Pancreas (tissue), 10 donors: ENCODE measurements at places on chromosomes 1 and 21. TPM values are rescaled to one million over a fixed set of nuclear protein-coding genes. Genes with fewer than 3 reads are reported as not detected.

DNA sequence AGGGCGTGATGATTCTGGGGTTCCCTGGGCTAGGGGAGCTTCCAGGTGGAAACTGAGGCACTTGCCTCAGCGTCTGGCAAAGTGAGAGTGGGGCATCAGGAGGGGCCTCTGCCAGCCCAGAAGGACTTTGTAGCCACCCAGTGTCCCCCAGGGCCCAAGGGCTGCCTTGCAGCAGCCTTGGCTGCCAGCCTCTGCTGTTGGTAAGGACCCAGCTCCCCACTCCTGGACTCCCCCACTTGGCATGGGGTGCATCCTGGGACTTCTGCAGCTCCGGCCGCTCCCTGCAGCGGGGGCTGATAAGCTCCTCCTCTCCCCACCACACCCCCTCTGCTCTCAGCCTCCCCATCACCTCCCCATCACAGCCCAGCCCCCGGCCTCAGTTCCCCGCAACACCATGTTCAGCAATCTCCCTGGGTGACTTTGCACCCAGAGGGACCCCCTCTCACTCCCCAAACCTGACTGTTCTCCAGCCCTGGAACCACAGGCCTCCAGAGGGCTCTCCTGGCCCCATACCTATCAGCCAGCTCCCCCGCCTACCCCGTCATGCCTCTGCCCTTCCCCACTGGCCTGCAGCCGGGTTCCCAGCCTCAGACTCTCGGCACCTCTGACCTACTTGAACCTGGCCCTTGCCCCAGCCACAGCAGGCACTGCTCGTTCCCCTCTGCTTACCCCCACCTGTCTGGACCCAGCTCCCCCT lies 113.0 kb downstream of the CRYAA start:
- no peak overlapping the region for H3K4me3 ChIP-seq
- H3K27me3 ChIP-seq: no peaks in the 10 kb centered on the region
- DNase-seq: no peak
- H3K36me3 ChIP-seq: no peaks in the 10 kb centered on the region
- no peaks in the 10 kb centered on the region for H3K4me1 ChIP-seq
- no peak overlapping the region for H3K27ac ChIP-seq

- no peaks in the 10 kb centered on the region for H3K27me3 ChIP-seq
- no peaks in the 10 kb centered on the region for H3K36me3 ChIP-seq
- H3K4me1 ChIP-seq: peaks cover 11% of the 10 kb centered on the region
Measured at GRCh38 chr1:116371752-116372151, 1.3 kb upstream of the ATP1A1 start.

DNA sequence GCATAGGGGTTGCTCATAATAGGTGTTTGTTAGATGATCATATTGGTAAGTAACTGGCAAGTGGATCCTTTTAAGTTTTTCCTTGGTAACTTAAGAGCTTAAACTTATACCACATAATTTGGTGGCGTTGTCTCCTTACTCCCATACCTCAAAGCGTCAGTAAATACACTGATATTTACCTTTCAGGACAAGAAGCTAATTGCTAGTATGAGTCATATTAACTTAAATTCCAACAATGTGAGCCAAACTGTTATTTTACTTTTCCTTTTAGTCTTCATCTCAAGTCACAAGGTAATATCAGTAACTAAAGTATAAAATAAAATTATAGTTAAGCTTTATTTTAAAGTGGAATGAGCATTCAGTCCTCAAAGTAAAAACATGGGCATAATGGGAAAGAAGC lies 9.0 kb upstream of the SH3GLB1 start:
- H3K4me3 ChIP-seq: no peak overlapping the region
- no peaks in the 10 kb centered on the region for H3K27me3 ChIP-seq
- DNase-seq: no peak

DNA sequence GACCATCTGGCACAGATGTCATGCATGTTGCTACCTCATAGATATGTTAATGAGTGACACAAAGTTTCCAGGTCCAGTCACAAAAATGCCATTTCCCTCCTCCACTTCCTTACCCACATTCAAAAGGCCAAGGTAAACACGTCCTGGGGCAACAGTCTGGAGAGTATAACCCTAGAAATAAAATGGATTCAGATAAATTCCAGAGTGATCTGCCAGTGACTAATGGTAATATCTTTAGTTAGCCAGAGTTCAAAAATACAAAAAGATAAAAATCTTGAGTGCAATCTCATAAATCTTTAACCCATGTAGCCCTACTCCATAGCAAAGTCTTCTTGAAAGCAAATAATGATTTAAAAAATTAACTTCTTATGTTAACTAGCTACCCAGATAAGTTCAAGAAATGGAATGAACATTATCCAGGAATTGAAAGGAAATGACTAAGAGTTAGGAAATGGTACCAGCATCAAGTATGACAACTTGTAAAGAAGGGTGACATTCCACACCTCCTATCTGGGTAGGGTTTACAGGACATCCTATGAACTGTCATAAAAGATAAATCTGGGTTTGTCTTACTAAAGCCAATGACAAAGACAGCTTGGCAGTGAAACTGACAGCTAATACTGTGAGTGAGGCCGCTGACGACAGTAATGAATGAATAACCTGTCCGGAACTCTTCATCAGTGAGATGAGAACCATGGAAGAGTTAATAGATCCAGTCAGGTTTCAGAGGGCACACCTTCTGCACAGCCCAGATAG lies 18.1 kb downstream of the RGS2 start:
- no peak for DNase-seq
- H3K27me3 ChIP-seq: no peaks in the 10 kb centered on the region
- H3K36me3 ChIP-seq: no peaks in the 10 kb centered on the region
- H3K4me3 ChIP-seq: no peak overlapping the region
- no peaks in the 10 kb centered on the region for H3K4me1 ChIP-seq

Gene ADAM30
- total RNA-seq: not detected

Gene NPL
- 2.3 TPM for total RNA-seq

Gene CD5L
- total RNA-seq: 0.23 TPM
